ENCODE measurements at places on chromosomes 1 and 21.

DNA sequence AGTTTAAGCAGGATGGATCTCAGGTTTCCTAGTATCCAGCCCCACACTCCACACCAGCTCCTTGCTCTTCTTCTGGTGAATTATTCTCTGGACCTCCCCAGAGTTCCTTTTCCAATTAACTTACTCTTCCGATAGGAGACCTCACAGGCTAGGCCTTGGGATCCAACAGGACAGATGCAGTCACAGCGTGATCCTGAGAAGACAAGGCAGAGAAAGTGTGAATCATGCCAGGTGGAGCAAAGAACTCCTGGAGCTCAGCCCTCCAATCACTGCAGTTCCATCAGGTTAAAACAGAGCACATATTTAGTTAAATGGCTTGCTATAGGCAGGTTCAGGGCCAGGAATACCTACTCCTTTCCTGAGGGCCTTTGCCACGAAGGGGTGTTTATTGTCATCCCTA, 34.1 kb downstream of the C8B start:
- DNase-seq, result no peak

DNA sequence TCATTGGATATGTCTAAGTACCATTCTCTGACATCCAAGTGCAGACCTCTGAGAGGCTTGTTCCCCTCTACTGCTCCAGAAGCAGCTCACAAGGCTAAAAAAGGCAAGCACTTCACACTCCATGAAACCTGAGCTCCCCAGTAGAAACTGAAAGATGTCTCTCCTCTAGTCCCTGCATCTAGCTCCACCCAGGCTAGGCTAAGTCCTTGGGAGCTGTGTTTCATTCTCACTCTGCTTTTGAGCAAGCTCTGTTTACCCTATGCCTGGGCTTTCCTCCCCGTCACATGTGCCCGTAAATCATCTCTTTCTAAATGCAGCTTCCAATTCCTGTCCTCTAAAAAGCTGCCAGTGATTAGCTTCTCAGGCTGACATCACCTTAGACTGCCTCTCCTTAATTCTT, 39.0 kb downstream of the LRRC71 start:
- DNase-seq, result no peak

- DNase-seq, result no peak
Measured at GRCh38 chr1:221867003-221867402, 125.1 kb upstream of the DUSP10 start.

DNA sequence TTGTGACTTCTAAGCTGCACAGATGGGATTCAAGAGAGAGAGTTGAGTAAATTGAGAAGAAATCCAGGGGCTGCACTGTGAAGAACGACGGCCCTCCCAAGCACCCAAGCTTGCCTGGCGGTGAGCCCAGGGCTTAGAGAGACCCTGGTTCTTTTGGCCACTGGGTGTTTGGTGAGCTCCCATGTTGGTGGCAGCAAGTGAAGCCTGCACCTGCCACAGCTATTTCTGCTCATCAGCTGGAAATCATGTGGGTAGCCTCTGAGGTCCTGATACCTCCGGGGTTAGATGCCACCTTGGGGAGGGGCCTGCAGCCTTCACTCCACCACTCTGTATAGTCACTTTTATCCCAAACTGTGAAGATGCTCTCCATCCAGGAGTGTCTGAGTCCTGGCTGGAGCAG, 6.2 kb upstream of the BTG2 start:
- DNase-seq, result no peak

- DNase-seq, result no peak
Measured at GRCh38 chr1:85502171-85502570, 37.2 kb upstream of the DDAH1 start.

DNA sequence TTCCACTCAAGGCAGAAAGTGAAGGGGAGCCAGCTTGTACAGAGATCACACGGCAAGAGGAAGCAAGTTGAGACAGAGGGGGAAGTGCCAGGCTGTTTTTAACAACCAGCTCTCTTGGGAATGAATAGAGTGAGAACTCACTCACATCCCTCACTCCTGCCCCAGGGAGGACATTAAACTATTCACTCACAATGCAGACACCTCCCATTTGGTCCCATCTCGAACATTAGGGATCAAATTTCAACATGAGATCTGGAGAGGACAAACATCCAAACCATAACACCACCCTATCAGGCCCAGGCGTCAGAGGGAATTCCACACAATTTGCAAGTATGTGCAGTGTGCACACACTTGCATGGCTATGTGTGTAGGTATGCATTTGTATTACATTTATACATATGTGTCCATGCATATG, 62.7 kb downstream of the DMAP1 start:
- DNase-seq, result no peak

- no peak for DNase-seq
Measured at GRCh38 chr1:58816747-58817221, 32.9 kb upstream of the JUN start.

DNA sequence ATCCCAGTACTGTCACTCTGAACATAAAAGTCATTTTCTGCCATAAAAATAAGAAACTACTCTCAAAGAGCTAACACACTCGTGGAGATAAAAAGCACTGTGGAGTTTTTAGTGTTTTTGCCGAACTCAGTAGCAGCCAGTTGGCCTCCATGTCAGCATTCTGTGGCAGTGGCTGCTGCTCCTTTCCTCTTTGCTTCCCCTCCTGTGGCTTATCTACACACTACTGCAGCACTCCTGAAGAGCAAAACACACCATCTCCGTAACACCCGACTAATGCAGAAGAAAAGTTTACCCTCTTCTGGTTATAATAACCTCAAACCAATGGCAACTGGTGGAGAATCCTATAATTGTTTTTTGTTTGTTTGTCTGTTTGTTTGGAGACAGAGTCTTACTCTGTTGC, 44.9 kb downstream of the RAB3GAP2 start:
- DNase-seq, result no peak

- DNase-seq, result no peak
Measured at GRCh38 chr1:110916669-110917306, 43.8 kb downstream of the CD53 start.

- DNase-seq, result no peak
Measured at GRCh38 chr1:94250341-94250740, 13.0 kb upstream of the ARHGAP29 start.

DNA sequence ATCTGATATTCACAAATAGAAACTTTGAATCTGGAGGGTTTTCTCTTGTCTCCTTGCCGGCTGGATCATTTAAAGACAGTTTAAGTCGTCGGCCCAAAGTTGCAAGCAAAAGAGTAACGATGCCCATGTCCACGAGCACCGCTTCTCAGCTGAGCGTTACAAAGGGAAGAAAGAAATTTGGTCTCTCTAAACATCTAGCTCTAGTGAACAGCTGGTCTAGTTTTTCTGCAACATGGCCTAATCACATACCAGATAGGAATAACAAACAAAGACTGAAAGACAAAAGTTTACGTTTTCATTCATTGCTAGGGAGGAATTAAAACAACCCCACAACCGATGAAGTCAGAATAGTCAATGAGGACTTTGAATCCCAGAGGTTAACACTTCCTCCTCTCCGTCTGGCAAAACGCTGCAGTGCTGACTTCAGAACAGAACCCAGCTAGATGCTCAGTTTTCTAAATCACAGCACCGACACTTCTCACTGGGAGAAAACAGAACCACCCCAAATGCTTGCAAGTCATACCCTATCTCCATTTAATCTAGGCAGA, 69.4 kb downstream of the NTPCR start:
- DNase-seq, result no peak

GRCh38 chr1:60920561-60920960, 161.8 kb upstream of the NFIA start:
- no peak for DNase-seq

DNA sequence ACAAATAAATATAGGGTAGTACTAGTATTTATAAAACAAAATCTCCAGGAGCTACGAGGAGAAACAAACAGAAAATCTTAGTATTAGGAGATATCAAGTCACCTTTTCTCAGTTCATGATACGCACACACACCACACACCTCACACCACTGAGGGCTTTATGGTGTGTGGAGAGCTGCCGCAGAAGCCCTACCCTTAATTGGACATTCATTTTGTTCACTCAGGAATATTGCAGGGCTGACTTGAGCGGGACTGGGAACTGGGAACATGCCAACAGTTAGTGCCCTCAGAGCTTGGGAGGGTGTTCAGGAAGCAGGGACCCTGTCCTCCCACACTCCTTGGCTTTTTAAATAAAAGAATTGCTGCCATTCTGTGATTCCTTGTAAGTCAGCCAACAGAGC, 386.8 kb downstream of the RYR2 start:
- DNase-seq, result no peak

Measured in heart left ventricle (tissue), 16 donors.